Effector CD8-positive, alpha-beta T cell (primary cell): ENCODE measurements at places on chromosomes 11 and 22.

DNA sequence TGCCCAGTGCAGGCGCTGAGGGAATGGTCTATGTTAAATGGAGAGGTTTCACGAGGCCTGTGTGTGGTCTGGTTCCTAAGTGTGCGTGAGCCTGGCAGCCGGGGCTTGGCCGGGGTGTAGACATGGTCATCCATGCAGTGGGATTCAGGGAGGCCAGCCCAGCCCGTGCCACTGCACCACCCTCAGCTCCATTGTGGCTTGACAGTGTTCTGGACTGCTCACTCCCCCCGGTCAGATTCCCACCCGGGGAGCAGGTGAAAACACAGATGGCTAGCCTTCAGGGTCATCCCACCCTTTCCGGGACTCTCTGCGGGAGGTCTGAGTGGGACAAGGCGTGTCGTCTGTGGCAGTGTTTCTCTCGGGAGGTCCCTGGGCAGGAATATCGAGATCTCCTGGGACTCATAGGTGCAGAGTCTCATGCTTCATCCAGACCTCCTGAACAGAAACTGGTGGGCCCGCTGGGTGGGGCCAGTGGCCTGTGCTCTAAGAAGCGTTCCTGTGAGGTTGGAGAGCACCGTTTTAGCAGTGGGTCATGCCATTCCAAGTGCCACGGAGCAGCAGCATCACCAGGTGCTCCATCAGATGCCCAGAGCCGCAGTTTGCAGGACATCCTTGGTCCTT, 52.3 kb downstream of the ST14 start:
- DNase-seq = no peak

- DNase-seq = peak; percentile 12
These were observed 580 bp downstream of the DTX4 start for GRCh38 chr11:59172345-59173079.

- no peak for DNase-seq
These were observed 948.2 kb downstream of the NTM start for GRCh38 chr11:132318421-132319157.

DNA sequence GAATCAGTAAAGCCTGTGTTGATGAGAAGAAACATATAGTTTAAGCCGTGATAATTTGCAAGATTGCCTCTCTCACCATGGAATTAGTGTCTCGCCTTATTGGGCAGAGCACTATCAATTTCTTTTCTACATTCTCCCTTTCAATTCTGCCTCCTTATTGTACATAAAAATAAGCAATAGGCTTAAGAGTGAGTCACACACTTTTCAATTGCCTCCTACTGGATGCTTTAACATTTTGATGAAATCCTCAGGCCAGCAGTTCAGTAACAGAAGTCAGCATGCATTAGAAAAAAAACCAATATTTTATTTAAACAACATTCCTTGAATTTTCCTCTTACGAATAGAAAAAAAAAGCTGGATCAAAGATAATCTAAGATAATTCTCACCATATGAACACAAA, 33.8 kb upstream of the VWA5A start:
- DNase-seq = no peak

DNA sequence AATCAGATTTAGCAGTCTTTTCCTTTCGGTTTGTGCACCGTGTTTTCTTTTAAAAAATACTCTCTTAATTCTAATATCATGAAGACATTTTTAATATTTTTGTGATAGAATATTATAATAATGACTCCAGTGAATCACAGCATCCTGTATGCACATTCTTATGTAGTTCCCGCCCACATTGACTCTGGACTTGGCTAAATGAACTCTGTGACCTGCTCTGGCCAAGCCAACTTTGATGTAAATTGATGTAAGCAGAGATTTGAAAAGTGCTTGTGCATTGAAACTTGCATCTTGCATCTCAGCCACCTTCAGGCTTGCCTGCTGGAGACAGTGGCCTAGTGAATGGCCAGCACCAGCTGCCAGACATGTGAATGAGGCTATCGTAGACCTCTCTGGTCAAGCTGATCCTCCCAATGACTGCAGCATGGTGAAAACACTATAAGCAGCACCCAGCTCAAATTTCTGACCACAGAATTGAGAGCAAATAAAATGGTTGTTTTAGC, 29.2 kb upstream of the PGM2L1 start:
- DNase-seq = no peak
